Chondrocyte (in vitro differentiated cells): ENCODE measurements at places on chromosomes 3 and 15. TPM values are rescaled to one million over a fixed set of nuclear protein-coding genes. Genes with fewer than 3 reads are reported as not detected.

NUP210 gene
- 0.72 to 1.3 TPM (median 0.82 TPM) in 3 replicates for total RNA-seq

CHST14 gene
- 45.4 to 46.2 TPM (median 45.7 TPM) in 3 replicates for total RNA-seq

DNA sequence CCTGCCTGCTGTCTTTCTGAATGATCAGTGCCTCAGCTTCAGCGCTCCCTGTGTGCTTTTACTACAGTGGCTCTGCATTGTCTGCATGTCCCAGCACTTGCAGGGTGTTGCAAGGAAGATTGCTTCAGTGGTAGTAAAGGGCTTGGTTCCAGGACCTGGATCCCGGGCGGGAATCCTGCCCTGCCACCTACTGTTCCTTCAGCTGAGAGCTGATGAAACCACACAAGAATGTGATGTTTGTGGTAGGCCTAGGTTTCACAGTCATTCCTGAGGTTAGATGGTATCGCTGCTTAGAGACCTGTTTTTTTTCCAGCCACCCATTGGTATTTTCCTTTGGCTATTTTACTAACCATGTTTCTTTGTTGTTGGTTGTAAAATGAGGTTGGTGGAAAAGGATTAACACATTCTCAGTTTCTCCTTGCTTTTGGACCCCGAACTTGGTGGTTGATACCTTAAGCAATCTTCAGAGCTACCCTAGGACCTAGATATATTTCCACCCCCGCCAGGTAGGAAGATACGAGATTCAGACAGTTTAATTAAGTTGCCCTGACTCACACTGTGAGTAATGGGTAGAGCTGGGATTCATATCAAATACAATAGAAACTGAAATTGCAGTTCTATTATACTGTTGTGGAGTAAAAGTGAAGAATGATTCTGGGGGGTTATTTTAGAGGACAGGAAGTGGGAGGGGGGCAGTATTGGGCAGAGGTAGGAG, 11.4 kb downstream of the GPR87 start:
- peaks cover 24% of the 10 kb centered on the region for H3K4me1 ChIP-seq
- peak overlapping the region; percentile 90 for H3K27ac ChIP-seq
- H3K27me3 ChIP-seq: no peaks in the 10 kb centered on the region
- H3K4me3 ChIP-seq: no peak overlapping the region
- H3K36me3 ChIP-seq: no peaks in the 10 kb centered on the region

GRCh38 chr15:58438956-58439355, 7.2 kb downstream of the LIPC start:
- peaks cover 40% of the 10 kb centered on the region for H3K4me1 ChIP-seq
- H3K4me3 ChIP-seq: no peak overlapping the region
- DNase-seq: no peak
- H3K27ac ChIP-seq: peak overlapping the region; percentile 8
- no peaks in the 10 kb centered on the region for H3K36me3 ChIP-seq

DNA sequence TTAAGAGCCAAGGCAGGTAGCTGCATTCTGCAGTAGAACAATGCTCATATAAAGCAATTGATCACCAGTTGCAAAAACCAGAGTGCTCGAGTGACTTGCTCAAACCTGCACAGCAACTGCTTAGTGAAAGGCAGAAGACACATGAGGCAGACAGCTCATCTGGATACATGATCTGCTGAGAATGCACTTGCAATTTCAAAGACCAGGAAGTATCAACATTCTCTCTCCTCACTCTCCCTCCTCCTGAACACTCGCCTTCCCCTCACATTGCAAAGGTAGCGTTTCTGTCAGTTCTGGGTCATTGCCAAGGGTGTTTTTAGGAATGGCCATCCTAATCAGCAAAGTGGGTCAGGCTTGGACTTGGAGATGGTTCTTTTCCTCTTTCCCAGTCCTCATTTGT, 61.0 kb downstream of the BFSP2 start:
- no peak for DNase-seq
- H3K4me1 ChIP-seq: peaks cover 22% of the 10 kb centered on the region
- no peak overlapping the region for H3K4me3 ChIP-seq
- no peaks in the 10 kb centered on the region for H3K36me3 ChIP-seq
- H3K27ac ChIP-seq: no peak overlapping the region

GRCh38 chr15:53110999-53111398, 320.9 kb upstream of the ONECUT1 start:
- no peak overlapping the region for H3K27ac ChIP-seq
- H3K36me3 ChIP-seq: no peaks in the 10 kb centered on the region
- peaks cover 3% of the 10 kb centered on the region for H3K27me3 ChIP-seq
- no peak for DNase-seq
- no peak overlapping the region for H3K4me3 ChIP-seq

DNA sequence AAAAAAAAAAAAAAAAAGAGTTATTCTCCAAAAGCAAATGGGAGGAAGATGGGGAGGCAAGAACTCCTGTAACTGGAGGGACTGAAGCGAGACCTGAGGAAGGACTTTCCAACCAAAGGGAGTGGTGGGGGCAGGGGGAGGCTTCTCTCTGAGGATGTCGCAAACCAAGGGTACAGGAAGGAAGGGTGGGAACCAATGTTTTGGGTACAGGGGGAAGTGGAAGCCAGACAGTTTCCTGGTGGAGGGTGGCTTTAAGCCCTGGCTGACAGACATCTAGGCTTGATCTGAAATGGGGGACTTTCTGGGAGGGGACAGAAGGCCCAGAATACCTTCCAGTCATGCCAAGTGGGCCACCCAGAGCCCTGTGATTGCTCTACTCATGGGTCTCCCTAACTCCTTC, 27.0 kb downstream of the VIPR1 start:
- no peak overlapping the region for H3K4me3 ChIP-seq
- H3K27ac ChIP-seq: no peak overlapping the region
- DNase-seq: no peak
- no peaks in the 10 kb centered on the region for H3K4me1 ChIP-seq
- H3K36me3 ChIP-seq: no peaks in the 10 kb centered on the region

DNA sequence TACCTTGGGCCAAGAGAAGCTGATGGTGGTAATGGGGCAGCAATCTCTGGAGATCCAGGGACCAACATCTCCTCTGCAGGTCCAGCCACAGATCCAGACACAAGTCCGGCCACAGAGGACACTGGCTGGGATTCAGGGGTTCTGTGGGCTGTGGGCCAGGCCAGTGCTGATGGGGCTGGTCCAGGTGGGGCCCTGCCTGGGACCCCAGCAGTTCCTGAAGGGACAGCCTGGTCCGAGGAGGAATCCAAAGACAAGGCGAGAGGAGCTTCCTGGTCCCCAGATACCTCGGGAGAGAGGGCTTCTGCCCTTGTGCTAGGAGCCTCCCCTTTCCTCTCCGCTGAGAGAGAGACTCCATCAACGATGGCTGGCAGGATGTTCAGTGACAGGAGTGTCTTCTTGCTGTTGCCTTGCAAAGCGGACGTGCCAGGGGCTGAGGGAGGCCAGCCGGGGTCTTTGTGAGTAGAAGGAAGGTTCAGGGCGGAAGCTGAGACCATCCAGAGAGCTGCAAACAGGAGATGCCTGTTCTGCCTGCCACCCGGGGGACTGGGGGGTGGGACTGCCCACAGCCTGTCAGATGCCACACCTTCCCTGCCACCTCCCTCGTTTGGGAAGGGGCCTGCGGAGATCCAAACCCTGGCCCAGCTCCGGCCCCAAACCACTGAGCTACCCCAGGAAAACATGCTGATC, 24.5 kb upstream of the GOLGA6C start:
- peak; percentile 68 for DNase-seq
- no peak overlapping the region for H3K4me3 ChIP-seq
- H3K4me1 ChIP-seq: no peaks in the 10 kb centered on the region
- peaks cover 20% of the 10 kb centered on the region for H3K27me3 ChIP-seq
- H3K27ac ChIP-seq: no peak overlapping the region

GRCh38 chr3:69385723-69386555, at the start of gene FRMD4B:
Gene FRMD4B, minus strand, starts transcription at chr3:69386088. Its CDS starts 99 bp downstream, at chr3:69385989.
- H3K4me1 ChIP-seq: peaks cover 25% of the 10 kb centered on the region
- peaks cover 2% of the 10 kb centered on the region for H3K27me3 ChIP-seq
- H3K4me3 ChIP-seq: peak within 1 kb of the TSS; percentile 72
- H3K27ac ChIP-seq: no peak within 1 kb of the TSS
- peak; percentile 91 for DNase-seq

- H3K27ac ChIP-seq: peak overlapping the region; percentile 71
- H3K4me1 ChIP-seq: peaks cover 95% of the 10 kb centered on the region
- H3K4me3 ChIP-seq: no peak overlapping the region
- no peak for DNase-seq
Measured at GRCh38 chr3:188529228-188529627, 375.3 kb downstream of the LPP start.

DNA sequence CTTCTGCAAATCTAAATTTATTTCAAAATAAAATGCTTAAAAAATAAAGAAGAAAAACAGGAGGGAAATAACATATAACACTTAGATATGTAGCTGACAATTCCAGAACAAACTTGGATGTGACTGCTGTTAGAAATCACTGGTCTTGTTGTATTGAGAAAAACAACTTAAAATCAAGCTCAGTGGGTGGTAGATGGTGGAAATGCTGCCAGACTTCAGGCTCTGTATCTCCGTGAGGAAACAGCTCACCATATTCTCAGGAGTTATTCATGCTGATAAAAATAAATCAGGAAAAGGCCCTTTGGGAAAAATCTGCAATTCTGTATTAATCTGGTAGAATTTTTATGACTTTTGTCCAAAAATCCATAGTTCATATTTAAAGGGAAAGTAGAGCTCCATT, 477.6 kb downstream of the RAP2B start:
- no peak overlapping the region for H3K27ac ChIP-seq
- peaks cover 6% of the 10 kb centered on the region for H3K27me3 ChIP-seq
- H3K4me3 ChIP-seq: no peak overlapping the region
- no peak for DNase-seq
- H3K4me1 ChIP-seq: no peaks in the 10 kb centered on the region

DNA sequence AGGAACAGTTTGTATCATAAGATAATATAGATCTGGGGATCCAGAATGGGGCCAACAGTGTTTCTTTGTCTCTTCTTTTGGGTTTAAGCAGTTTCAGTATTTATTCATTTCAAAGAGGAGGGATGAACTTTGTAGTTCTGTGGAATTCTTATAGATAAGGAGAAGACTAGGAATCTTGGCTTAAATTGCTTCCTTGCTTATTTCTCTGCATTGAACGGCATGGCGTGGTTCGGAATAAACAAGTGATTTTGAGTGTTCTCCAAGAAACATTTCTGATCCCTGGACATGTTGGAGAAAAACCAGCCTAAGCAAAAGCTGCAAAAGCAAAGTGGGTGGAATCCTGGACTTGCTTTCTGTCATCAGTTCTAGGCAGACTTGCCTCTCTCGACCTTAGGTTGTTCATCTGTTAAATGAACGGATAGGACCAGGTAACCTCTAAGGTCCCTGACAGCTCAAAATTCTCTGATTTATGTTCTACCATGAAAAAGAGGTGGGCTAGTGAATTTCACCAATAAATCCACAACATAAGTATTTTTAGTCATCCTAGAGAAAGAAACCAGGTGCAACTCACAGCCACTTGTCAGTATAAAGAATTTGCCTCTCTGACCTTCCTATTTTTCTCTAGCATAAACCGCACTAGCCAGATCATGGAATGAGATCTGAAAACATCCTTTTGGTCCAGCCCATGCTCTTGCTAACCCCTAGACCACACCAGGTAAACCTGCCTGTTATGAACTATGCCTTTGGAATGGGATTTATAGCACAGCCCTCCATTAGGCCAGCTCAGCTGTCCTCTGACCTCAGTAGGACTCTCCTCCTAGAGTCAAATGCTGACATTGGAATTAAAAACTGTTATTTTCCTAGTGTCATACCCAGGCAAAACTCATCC, 78.8 kb downstream of the CLDN11 start:
- DNase-seq: no peak
- H3K27me3 ChIP-seq: no peaks in the 10 kb centered on the region
- peaks cover 6% of the 10 kb centered on the region for H3K4me1 ChIP-seq
- H3K27ac ChIP-seq: no peak overlapping the region
- H3K36me3 ChIP-seq: no peaks in the 10 kb centered on the region
- H3K4me3 ChIP-seq: no peak overlapping the region

DNA sequence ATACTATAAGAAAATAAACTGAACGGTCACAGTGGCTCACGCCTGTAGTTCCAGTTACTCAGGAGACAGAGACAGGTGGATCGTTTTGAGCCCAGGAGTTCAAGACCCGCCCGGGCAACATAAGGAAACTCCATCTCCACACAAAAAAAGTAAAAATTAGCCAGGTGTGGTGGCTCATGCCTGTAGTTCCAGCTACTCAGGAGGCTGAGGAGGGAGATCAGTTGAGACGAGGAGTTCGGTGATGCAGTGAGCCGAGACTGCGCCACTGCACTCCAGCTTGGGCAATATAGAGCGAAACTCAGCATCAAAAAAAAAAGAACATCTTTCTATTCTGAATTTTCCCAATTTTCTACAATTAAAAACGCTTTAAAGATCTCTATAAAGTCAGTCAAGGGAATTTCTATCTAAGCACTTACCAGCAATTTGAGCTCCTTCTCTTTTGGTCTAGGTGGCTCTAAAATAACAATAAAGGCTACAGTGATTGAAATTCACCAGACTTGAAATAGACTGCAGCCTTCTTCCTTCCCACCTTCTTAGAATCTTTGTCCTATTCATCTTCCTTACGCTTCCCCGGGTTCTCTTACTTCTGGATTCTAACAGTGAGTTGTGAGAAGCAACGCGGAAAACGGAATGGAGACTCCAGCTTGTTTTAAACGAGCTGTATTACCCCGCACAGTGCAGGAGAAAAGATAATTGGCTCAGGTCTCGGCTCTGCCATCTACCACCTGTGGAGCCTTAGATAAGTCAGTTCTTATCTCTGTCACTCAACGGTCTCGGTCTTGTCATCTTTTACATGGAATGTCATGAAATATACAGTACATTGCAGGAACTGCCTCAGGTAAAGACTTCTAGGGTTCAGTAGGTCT, 812 bp upstream of the SEC62 start:
- peak overlapping the region; percentile 100 for H3K27ac ChIP-seq
- peaks cover 6% of the 10 kb centered on the region for H3K27me3 ChIP-seq
- peaks cover 35% of the 10 kb centered on the region for H3K4me1 ChIP-seq
- H3K4me3 ChIP-seq: peak overlapping the region; percentile 95

DNA sequence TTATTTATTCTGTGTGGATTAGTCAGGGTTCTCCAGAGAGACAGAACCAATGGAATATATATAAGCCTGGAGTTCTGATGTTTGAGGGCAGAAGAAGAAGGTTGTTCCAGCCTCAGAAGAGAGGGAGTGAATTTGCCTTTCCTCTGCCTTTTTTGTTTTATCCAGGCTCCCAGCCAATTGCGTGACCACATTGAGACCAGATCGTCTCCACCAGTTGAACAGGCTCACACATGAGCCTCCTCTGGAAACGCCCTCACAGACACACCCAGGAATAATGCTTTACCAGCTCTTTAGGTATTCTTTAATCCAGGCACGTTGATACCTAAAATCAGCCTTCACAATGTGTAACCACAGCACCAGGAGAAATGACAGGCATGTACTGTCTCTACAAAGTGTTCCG, 923.1 kb downstream of the TBL1XR1 start:
- H3K27me3 ChIP-seq: peaks cover 7% of the 10 kb centered on the region
- no peaks in the 10 kb centered on the region for H3K36me3 ChIP-seq
- no peak for DNase-seq
- no peak overlapping the region for H3K4me3 ChIP-seq
- H3K4me1 ChIP-seq: no peaks in the 10 kb centered on the region
